Activated CD4-positive, alpha-beta T cell treated with anti-CD3 and anti-CD28 coated beads, Interleukin-2, amount 50 U/mL, for 1 hour (primary cell): ENCODE measurements at places on chromosomes 1 and 21.

- peak; percentile 16 for DNase-seq
Observed at GRCh38 chr1:27864264-27864895, 8.0 kb upstream of the THEMIS2 start.

GRCh38 chr1:162145280-162145965 is 75.9 kb downstream of the NOS1AP start:
- no peak for DNase-seq

DNA sequence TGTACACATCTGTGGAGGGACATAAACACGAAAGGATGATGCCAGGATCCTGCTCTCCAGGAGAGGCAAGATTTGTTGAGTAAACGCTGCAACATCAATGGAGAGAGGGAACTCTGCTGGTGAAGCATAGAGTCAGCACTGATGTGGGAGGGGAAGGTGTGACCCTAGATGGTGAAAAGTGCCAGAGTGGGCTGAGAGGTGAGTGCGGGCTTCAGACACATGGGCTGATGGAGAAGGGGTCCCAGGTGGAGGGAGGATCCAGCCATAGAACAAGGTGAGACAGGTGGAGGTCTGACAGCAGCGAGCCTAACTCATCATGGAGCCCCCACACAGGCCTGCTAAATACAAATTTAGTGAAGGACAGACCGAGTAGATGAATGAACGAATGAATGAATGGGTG is 9.7 kb downstream of the RD3 start:
- no peak for DNase-seq

DNA sequence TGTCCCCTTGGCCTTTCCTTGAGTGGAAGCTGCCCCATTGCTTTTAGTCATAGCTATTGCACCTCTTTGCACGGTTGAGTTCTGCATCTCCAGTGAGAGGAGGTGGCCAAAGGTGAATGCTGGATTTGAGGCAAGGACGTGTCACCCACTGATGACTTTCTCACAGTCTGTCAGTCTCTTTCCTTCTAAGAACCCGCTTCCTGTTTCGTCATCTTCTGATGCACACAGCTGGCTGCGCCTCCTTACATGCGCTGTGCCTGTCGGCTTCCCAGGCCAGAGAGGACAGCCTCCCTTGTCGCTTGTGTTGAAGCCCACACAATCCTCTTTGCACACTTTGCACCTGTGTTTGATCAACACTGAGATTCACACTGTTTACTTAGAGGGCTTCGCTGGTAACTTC is 41.8 kb upstream of the PWP2 start:
- peak; percentile 77 for DNase-seq

- no peak for DNase-seq
Observed at GRCh38 chr1:33402206-33402605, 28.7 kb downstream of the PHC2 start.

DNA sequence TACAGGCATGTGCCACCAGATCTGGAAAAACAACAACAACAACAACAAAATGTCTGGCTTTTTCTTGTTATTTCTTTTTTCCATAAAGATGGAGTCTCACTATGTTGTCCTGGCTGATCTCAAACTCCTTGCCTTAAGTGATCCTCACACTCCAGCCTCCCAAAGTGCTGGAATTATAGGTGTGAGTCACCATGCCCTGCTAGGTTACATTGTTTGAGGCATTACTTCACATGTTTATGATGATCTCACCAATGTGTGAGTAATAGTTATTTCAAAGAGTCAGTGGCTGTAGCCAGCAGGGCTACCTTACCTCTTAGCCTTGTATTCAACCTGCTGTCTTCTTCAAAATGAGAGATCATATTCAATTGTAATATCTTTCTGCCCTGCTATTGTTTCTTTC is 445.7 kb downstream of the AMY1C start:
- DNase-seq = no peak

- no peak for DNase-seq
Observed at GRCh38 chr1:235272851-235273250, 55.1 kb downstream of the ARID4B start.

DNA sequence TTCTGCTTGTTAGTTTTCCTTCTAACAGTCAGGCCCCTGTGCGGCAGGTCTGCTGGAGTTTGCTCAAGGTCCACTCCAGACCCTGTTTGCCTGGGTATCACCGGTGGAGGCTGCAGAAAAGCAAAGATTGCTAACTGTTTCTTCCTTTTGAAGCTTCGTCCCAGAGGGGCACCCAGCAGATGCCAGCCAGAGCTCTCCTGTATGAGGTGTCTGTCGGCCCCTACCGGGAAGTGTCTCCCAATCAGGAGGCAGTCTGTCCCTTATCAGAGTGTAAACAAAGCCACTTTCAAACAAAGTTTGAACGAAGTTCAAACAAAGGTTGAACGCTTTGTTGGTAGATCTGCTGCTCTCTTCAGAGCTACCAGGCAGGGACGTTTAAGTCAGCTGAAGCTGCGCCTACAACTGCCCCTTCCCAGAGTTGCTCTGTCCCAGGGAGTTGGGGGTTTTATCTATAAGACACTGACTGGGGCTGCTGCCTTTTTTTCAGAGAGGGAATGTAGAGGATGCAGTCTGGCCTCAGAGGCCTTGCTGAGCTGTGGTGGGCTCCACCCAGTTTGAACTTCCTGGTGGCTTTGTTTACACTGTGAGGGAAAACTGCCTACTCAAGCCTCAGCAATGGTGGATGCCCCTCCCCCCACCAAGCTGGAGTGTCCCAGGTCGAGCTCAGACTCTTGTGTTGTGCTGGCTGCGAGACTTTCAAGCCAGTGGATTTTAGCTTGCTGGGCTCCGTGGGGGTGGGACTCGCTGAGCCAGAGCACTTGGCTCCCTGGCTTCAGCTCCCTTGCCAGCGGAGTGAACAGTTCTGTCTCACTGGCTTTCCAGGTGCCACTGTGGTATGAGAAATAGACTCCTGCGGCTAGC is 401.8 kb downstream of the SRGAP2C start:
- no peak for DNase-seq

- no peak for DNase-seq
Observed at GRCh38 chr1:209835782-209836298, 8.1 kb downstream of the UTP25 start.

DNA sequence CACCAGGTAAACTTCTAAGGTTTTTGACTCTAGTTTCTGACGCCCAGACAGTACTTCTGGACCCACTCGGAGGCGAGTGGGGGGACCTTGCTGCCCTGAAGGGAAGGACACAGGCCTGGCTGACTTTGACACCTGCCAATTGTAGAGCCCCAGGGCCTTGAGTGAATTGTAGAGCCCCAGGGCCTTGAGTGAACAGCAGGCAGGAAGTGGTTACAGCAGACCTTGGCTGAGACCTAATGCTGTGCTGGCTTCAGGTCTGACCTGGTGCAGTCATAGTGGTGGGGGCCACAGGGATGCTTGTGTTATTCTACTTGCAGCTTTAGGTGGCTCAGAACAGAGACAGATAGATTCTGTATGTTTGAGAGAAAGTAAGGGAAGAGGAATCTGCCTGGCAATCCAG is 344.3 kb downstream of the DUSP10 start:
- DNase-seq = no peak

DNA sequence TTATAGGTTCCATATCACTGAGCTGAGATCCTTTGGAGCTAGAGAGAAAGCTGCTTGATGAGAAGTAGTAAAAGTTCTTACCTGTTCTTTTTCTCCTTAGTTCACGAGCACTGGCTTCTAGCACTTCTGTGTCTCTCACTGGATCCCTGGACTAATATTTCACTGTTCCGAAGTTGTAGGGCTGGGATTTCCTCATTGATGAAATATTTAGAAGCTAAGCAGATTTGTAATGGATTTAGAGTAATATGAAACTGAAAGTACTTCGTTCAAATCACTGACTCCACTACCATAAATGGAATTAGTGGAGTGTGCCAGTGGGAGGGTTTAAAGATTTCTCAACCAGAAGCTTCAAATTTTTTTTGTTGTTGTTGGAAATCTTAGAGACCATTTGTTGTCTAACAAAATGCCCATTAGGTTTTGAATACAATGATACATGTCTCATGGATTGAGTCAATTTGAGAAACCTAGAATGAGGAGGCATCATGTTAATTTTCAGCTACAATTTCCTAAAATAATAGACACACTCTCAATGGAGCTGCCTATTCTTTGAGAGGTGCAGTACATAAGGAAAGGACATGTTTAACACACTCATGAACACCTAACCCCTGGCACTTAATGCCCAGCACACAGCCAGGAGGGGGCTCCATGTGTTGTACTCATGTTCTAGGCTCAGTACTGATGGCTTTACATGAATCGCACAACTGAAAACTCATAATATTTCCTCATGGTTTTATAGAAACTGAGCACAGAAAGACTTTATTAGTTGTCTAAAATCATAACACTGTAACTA is at the start of gene GBP1:
TSS of gene GBP1 (minus strand) at position 130 of the 790 bp plus-strand sequence. CDS start 1,974 bp downstream, outside the sequence.
- DNase-seq = no peak

DNA sequence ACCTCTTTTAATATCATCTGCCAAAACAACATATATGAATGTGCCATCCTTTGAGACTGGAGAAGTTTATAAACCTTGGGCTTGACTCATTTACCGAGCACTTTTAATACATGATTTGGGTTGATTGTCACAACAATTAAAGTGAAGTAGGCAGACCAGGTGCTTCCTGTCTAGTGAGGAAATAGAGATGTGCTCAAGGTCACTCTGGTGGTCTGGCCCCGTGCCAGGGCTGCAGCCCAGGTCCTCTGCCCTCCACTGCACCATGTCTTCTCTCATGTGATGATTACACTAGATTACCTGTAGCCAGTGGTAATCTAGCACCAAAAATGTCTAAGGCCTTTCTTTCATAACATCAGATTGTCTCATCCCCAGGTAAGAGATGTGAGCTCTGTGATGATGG is 61.8 kb upstream of the LAMC2 start:
- no peak for DNase-seq

DNA sequence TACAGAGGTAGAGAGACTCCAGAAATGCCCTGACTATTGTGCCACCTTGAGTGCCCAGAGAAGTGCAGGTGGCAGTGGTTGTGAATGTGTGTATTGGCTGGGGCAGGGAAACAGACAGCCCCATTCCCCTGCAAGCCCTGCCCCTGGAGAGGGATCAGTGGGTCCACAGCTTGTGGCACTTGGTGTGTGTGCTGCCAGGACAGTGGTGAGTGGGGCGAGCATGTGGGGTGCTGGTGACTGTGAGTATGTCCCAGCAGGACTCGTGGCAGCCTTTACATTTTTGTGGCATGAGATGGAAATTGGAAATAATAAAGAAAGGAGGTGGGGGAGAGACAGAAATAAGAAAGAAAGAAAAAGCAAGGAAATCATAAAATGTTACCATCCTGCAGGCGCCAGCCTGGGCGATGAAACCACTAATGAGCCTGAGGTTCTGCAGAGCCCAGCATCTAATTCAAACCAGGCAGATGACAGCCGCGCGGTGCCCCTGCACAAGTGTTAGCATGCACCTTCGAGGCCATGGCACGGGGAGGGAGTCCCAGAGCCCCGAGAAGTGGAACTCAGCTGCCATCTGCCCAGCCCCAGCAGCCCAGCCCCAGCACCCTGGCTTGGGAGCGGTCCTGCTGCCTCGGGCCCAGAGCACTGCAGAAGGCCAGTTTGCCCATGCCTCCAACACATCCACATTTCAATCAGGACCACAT is 49.1 kb upstream of the ZBTB40 start:
- DNase-seq = no peak

DNA sequence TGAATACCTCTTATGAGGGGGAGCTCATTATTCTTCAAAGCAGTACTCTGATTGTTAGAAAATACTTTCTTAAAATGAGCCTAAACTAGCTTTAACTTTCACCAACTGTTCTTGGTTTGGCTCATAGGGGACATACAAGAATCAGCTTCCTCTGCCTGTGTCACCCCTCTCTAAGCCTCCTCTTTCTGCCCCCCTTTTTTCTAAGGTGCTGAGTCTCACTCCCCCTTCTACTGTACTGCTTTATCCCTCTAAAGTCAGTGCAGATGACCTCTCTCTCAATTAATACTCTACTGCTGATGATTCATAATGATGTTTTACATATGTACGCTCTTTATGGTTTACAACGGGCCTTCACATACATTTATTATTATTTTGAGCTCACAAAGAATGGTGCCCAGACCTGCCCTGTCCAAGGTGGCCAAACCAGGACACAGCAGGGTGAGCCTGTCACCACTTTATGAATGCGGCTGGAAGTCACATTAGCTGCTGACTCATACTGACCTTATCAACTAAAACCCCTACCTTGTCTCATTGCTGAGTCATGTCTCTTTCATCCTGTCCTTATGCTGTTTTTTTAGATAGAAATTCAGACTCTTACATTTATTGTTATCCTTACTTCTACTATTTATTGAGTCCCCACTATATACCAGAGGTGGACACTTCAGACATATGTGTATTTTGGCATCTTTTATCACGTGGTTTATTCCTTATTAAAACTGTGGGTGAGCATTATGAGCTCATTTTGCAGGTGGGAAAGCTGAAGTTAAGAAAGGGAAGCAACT is 126.9 kb downstream of the RNF220 start:
- no peak for DNase-seq

DNA sequence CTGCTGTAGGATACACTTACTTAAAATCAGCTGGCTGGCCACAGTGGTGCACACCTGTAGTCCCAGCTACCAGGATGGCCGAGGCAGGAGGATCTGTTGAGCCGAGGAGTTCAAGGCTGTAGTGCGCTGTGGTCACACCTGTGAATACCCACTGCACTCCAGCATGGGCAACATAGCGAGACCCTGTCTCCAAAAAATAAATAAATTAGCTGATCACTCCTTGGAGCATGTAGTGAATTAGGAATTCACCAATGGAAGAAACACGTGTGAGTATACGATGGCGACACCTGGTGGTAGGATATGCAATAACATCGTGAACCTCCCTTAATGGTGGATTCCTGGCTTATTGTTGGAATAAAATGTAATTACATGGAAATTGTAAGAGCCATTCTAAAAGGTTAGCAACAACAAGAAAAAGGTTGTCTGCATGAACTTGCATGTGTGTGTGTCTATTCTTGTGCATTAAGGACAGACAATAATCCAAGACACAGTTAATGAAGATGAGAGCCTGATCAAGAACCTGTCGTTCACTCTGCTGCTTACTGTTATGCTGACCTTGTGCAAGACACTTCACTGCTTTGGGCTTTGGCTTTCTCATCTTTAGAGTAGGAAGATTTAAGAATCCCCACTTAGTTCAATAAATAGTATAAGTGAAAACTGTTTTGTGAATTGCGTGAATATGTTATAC is 38.6 kb upstream of the COX20 start:
- DNase-seq = peak; percentile 49

- no peak for DNase-seq
Observed at GRCh38 chr1:182227864-182228547, 163.6 kb downstream of the GLUL start.

DNA sequence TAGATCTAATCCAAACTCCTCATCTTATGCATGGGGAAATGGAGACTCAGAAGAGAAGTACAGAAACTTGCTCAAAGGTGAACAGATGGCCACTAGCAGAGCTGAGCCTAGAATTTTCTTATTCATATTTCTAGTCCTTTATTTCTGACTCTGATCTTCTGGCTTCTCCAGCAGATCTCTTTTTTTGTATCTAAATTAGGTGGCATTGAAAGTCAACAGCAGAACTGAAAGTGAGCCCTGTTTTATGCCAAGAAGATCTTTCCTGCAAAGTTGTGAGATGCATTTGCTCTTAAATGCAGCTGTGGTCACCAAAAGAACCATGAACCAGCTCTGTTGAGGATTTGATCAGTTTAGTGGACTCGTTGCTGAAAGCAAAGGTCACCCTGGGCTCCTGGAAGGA is 75.5 kb downstream of the KAZN start:
- DNase-seq = no peak
